ENCODE measurements at places on chromosomes 5 and 9. TPM values are rescaled to one million over a fixed set of nuclear protein-coding genes. Genes with fewer than 3 reads are reported as not detected.

The CWC27 gene
- polyA plus RNA-seq: 20.8 TPM

The SHOC1 gene
- 0.10 TPM for polyA plus RNA-seq

The ADCY2 gene
- polyA plus RNA-seq: 4.7 TPM

The PCDHGA2 gene
- polyA plus RNA-seq: 1.3 TPM

The TXNDC8 gene
- polyA plus RNA-seq: not detected

The RMRP gene
- polyA plus RNA-seq: not detected

The GDA gene
- polyA plus RNA-seq: 97.2 TPM

- DNase-seq: no peak
- no peak overlapping the region for H3K27ac ChIP-seq
- H3K27me3 ChIP-seq: no peaks in the 10 kb centered on the region
- H3K4me1 ChIP-seq: peaks cover 9% of the 10 kb centered on the region
Measured at GRCh38 chr9:35661756-35662350, 3.1 kb downstream of the ARHGEF39 start.

GRCh38 chr5:56564541-56565282 is 250.6 kb upstream of the MAP3K1 start:
- no peak for DNase-seq
- no peak overlapping the region for H3K4me3 ChIP-seq

DNA sequence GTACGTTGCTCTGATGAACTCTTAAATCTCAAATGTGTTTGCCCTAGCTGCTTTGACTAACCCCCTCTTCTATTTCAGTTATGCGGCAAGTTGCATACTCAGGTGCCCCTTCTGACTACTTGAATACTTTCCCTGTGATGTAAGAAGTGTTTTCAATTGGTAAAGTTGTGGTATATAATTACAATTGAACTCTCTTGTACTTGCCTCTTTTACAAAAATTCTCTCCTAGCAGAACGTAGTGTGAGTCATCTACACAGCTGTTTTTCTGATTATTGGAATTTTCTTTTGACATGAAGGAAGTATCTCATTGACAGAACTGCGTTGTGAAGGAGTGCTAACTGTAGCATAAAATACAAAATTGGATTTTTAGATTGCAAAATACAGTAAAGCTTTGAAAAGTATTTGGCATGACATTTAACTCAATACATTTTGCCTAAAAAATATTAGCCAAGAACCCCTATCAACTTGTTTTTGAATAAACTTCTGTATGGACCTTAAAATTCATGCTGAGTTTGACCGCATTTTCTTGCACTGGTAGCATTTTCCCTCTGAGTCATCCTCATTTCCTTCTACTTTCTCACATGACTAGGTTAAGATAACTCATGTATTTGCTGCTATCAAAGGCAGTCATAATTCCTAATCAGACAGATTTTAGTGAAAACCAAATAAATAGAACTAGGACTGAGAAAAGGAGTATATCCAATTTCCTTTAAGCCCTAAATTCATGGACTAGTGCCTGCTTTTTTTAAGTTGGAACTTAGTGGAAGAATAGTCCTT is 6.3 kb downstream of the CRHBP start:
- peaks cover 10% of the 10 kb centered on the region for H3K4me1 ChIP-seq
- DNase-seq: peak; percentile 33
- H3K4me3 ChIP-seq: no peak overlapping the region

DNA sequence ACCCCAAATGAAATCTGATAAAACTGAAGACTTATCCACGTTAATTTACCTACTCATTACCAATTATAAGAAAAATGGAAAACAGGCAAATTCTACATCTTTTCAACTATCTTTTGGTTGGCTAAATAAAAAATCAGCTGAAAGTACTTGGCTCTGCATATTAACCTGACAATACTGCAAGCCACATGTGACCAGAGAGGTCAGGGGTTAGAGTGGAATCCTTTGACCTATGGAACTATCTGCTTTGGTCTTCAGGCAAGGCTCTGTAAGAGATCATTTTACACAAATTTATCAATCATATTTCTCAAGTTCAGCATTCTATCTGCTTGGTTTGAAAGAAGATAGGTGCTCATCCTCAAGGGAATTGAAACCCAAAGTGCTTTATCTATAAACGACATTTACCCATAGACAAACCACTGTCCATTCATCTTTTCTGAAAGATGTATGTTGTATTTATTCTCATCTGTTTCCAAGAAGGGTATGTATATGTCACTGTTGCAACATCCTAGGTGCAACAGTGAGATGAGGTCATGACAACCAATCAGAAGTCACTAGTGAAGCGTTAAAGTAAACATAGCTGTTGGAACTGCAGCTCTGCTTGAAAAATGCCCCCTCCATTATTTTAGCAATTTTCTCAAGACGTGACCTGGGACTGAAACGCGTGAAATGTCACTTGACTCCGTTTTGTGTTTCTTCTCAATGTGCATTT is 144.9 kb upstream of the POU5F2 start:
- no peaks in the 10 kb centered on the region for H3K36me3 ChIP-seq
- no peak overlapping the region for H3K27ac ChIP-seq
- H3K4me3 ChIP-seq: no peak overlapping the region
- DNase-seq: no peak
- H3K4me1 ChIP-seq: peaks cover 9% of the 10 kb centered on the region
- H3K27me3 ChIP-seq: no peaks in the 10 kb centered on the region

DNA sequence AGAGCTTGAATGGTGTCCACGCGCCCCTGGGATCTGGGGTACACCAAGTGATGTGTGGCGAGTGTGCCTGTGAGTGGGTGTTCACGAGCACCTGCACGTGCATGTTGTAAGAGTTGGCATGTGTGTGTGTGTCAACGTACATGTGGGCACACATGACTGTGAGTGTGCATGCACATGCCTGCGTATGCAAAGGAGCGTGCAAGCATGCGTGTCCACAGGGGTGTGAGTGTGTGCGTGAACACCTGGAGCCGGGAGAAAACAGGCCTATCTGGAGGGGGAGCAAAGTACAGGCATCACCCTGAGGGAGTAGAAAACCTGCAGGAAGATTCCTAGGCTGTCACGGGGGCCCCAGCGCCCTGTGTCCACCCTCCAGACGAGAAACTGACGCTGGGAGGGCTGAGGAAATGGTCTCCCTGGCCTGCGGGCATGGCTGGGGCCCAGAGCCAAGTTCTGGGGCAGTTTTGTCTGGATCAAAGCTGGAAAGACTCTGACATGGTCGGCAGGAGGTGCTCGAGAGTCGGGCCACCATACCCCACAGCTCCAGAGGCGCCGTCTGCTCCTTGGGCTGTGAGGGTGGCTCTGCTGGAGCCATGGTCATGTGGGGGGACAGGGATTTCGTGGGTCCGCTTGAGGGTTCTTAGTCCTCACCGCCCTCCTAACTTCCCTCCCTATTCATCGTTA is 31.8 kb downstream of the PTGES start:
- no peak for DNase-seq
- H3K4me3 ChIP-seq: no peak overlapping the region
- H3K4me1 ChIP-seq: no peaks in the 10 kb centered on the region
- H3K27ac ChIP-seq: no peak overlapping the region
- peaks cover 9% of the 10 kb centered on the region for H3K27me3 ChIP-seq

GRCh38 chr5:10735569-10736276 is 25.3 kb downstream of the DAP start:
- H3K27me3 ChIP-seq: no peaks in the 10 kb centered on the region
- H3K4me1 ChIP-seq: peaks cover 4% of the 10 kb centered on the region
- no peak for DNase-seq
- peaks cover 32% of the 10 kb centered on the region for H3K36me3 ChIP-seq

GRCh38 chr9:72950875-72951442 is 1.9 kb downstream of the ALDH1A1 start:
- peak overlapping the region; percentile 75 for H3K27ac ChIP-seq
- H3K36me3 ChIP-seq: no peaks in the 10 kb centered on the region
- no peak for DNase-seq
- peak overlapping the region; percentile 58 for H3K4me3 ChIP-seq
- H3K4me1 ChIP-seq: peaks cover 26% of the 10 kb centered on the region

DNA sequence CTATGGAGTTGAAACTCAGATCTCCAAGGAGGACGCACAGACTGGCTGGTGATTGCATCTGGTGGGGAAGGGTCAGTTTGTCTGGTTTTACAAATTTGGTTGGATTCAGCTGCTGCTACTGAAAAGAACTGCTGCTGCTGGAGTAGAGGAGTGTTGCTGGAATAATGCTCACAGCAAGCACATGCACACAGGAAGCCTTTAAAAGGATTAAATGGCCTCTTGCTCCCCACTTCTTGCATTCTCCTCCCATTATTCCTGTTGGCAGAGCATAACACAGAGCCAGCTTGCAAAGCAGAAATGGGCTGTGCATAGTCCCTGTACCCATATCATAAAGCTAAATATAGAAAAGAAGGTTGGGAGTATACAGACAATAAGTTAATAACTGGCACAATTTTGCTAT is 16.6 kb downstream of the ZNF474 start:
- DNase-seq: no peak
- H3K4me3 ChIP-seq: no peak overlapping the region
- H3K36me3 ChIP-seq: no peaks in the 10 kb centered on the region
- no peak overlapping the region for H3K27ac ChIP-seq
- no peaks in the 10 kb centered on the region for H3K4me1 ChIP-seq

DNA sequence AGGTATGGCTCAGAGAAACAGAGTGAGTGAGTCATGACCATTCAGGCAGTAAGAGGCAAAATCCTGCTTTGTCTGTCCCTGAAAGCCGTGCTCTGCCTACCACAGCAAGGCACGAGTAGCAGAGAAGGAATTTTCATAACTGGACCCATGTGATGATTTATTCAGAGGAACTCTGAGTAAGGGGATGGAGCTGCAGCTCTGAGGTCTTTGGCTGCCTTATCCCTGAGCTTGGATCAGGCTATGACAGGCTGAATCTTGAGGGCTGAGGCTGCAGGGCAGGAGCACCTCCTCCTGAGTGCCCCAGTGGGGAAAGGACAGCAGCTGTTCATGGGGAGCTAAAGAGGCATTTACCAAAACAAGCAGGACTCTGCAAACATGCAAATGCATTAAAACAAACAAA is 183.4 kb downstream of the PAPPA start:
- no peak overlapping the region for H3K27ac ChIP-seq
- no peaks in the 10 kb centered on the region for H3K36me3 ChIP-seq
- H3K4me1 ChIP-seq: no peaks in the 10 kb centered on the region
- no peak overlapping the region for H3K4me3 ChIP-seq

- H3K27me3 ChIP-seq: no peaks in the 10 kb centered on the region
- DNase-seq: no peak
- peaks cover 37% of the 10 kb centered on the region for H3K4me1 ChIP-seq
- H3K4me3 ChIP-seq: no peak overlapping the region
- H3K27ac ChIP-seq: no peak overlapping the region
Measured at GRCh38 chr9:133054966-133055365, 6.8 kb upstream of the CEL start.

DNA sequence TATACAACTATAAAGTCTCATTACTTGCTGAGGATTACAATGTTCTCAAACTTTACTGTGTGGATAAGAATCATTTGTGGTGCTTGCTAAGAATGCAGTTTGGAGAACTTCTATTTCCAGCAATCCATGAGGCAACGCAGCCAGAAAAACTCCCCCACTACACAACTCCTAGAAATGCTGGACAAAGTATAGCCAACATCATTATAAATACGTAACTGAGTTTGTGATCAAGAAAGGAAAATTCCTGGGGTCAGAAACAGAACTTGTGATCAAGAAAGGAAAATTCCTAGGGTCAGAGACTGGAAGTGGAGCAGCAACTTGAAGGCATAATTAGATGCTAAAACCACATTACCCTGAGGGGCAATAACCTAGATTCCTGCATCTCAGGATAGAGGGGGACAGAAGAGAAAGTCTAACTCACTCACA is 81.1 kb downstream of the MAT2B start:
- no peak overlapping the region for H3K27ac ChIP-seq
- no peaks in the 10 kb centered on the region for H3K27me3 ChIP-seq
- DNase-seq: no peak

GRCh38 chr5:10400411-10400810 is 41.3 kb upstream of the ROPN1L start:
- no peaks in the 10 kb centered on the region for H3K27me3 ChIP-seq
- DNase-seq: no peak
- no peak overlapping the region for H3K4me3 ChIP-seq
- H3K27ac ChIP-seq: no peak overlapping the region
- H3K36me3 ChIP-seq: peaks cover 60% of the 10 kb centered on the region

GRCh38 chr5:159735036-159735435 is 181.2 kb upstream of the ADRA1B start:
- no peak for DNase-seq
- no peaks in the 10 kb centered on the region for H3K36me3 ChIP-seq
- H3K27me3 ChIP-seq: peaks cover 5% of the 10 kb centered on the region
- no peaks in the 10 kb centered on the region for H3K4me1 ChIP-seq

- no peak for DNase-seq
- no peaks in the 10 kb centered on the region for H3K4me1 ChIP-seq
Measured at GRCh38 chr9:3824581-3824980, 298.8 kb upstream of the RFX3 start.

GRCh38 chr9:6538666-6539071 is 106.9 kb downstream of the GLDC start:
- no peaks in the 10 kb centered on the region for H3K4me1 ChIP-seq
- H3K4me3 ChIP-seq: no peak overlapping the region
- H3K27me3 ChIP-seq: no peaks in the 10 kb centered on the region
- H3K36me3 ChIP-seq: no peaks in the 10 kb centered on the region
- no peak for DNase-seq
- no peak overlapping the region for H3K27ac ChIP-seq

GRCh38 chr5:170701334-170701733 is 82.2 kb upstream of the GABRP start:
- no peaks in the 10 kb centered on the region for H3K36me3 ChIP-seq
- H3K27ac ChIP-seq: no peak overlapping the region
- no peaks in the 10 kb centered on the region for H3K4me1 ChIP-seq
- DNase-seq: no peak
- H3K4me3 ChIP-seq: no peak overlapping the region

- no peak overlapping the region for H3K4me3 ChIP-seq
- no peaks in the 10 kb centered on the region for H3K4me1 ChIP-seq
- H3K27me3 ChIP-seq: no peaks in the 10 kb centered on the region
- DNase-seq: no peak
Measured at GRCh38 chr5:154734370-154735248, 20.6 kb upstream of the LARP1 start.

- no peaks in the 10 kb centered on the region for H3K4me1 ChIP-seq
- peaks cover 23% of the 10 kb centered on the region for H3K36me3 ChIP-seq
- no peak overlapping the region for H3K4me3 ChIP-seq
- no peaks in the 10 kb centered on the region for H3K27me3 ChIP-seq
- no peak overlapping the region for H3K27ac ChIP-seq
Measured at GRCh38 chr5:157750320-157750719, 6.8 kb downstream of the LSM11 start.

DNA sequence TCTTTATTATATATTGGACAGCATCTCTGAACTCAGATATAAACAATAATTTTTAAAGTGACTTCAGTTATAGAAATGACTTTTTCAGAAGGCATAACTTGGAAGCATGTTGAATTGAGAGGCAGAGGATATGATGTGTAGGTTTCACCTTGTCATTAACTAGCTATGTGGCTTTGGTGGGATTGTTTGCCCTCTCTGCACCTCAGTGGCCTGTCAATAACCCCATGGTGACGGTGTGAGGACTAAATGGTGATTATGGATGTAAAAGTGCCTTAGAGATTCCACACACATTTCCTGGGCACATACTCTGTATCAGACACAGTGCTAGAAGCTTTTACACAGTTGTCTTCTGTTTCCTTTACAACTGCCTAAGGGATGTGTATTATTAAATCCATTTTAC is 234.9 kb upstream of the TRIM32 start:
- no peaks in the 10 kb centered on the region for H3K36me3 ChIP-seq
- H3K4me3 ChIP-seq: no peak overlapping the region
- H3K27me3 ChIP-seq: no peaks in the 10 kb centered on the region
- no peaks in the 10 kb centered on the region for H3K4me1 ChIP-seq
- H3K27ac ChIP-seq: no peak overlapping the region

GRCh38 chr9:128979111-128979510 is 31.6 kb downstream of the NUP188 start:
- H3K27me3 ChIP-seq: no peaks in the 10 kb centered on the region
- H3K4me1 ChIP-seq: no peaks in the 10 kb centered on the region
- DNase-seq: no peak
- H3K36me3 ChIP-seq: peaks cover 78% of the 10 kb centered on the region

Data from large intestine (tissue), 12 donors.